Fibroblast of skin of left biceps (primary cell): ENCODE measurements at places on chromosomes 4 and X.

- no peak for DNase-seq
These were observed 192.3 kb downstream of the TLL1 start for GRCh38 chr4:166065324-166065723.

DNA sequence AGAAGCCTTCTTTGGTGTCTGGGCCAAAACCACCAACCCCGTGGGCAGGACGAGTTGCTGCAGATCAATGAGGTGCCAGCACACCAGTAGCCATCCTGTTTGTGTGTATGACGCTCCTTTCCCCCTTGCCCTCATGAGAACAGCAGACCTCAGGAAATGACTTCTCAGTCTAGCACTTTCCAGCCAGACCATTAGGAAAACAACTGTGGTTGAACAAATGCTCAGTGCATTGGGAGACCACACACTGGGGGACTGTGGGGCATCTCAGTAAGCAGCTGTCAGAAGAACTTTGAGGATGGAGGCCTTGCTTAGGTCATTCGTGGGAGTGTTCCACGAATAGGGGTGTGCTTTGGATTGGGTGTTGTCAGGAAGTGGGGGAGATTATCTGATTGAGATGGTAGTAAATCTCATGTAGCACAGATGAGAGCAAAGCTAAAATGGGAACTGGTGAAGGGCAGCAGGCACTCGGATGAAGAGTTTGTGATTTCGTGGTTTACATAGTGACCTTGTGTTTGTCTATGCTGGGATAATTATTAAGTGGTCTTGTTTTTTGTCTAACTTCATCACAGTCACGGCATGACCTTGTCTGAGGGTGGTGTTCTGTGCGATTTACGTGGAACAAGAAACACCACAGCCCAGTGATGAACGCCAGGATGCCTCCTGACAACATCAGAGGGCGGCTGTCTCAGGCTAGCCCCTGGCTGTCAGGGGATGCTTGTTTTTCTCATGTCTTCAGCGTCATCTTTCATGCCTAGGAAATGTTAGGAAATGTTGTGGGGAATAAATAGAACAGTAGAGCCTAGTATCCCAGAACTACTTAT lies 70.1 kb downstream of the USP46 start:
- no peak for DNase-seq

DNA sequence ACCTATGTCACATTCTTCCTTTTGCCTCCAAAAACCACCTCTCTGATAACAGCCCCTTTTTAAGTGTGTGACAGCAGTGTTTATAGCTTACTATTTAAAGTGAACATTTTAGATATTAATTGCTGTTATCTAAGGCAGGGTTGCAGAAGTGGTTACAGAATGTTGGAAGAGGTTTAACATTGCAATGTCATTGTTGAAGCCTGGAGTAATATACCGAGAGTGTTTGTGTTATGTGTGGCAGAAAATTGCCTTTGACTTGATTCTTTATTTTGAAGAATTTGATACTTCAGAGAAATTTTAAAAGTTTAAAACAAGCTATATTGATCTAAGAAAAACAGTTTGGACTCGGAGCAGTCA lies 37.1 kb downstream of the SMARCAD1 start:
- no peak for DNase-seq

DNA sequence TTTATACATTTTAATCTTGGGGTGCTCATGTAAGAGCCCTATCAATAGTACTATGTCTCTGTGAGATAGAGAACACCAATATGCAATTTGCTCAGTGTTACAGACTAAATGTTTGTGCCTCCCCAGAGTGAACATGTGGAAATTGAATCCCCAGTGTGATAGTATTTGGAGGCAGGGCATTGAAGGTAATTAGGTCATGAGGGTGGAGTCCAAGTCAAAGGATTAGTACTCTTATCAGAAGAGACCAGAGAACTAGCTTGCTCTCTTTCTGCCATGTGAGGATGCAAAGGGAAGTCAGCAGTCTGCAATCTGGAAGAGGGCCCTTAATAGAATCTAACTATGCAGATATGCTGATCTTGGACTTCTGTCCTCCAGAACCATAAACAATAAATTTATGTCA lies 1317.0 kb downstream of the STIM2 start:
- no peak for DNase-seq

- DNase-seq, result peak; percentile 82
These were observed 162.1 kb downstream of the EPHA5 start for GRCh38 chr4:65508168-65508567.

GRCh38 chrX:53084043-53084570 lies 1.9 kb downstream of the TSPYL2 start:
- no peak for DNase-seq

GRCh38 chrX:50097071-50097470 lies 103.7 kb downstream of the AKAP4 start:
- no peak for DNase-seq

- peak; percentile 89 for DNase-seq
These were observed 127.6 kb upstream of the INTU start for GRCh38 chr4:127505203-127505602.

GRCh38 chr4:38734446-38734845 lies 48.3 kb downstream of the TLR10 start:
- no peak for DNase-seq
